ENCODE measurements at places on chromosomes 2 and 18. TPM values are rescaled to one million over a fixed set of nuclear protein-coding genes. Genes with fewer than 3 reads are reported as not detected.

Gene ITPRIPL1
- total RNA-seq, result 1.1 TPM

Gene PLGLB1
- not detected for total RNA-seq

Gene TMEM182
- 4.2 TPM for total RNA-seq

Gene ZNF892
- 4.0 TPM for total RNA-seq

Gene CABYR
- 5.9 TPM for total RNA-seq

Gene GPR35
- 0.85 TPM for total RNA-seq

Gene EFR3B
- 1.7 TPM for total RNA-seq

Gene HOXD12
- not detected for total RNA-seq

Gene MIB1
- total RNA-seq, result 83.2 TPM

Gene ASB18
- total RNA-seq, result not detected

Gene TMEM200C
- total RNA-seq, result 0.19 TPM

Gene FAM124B
- total RNA-seq, result 0.38 TPM

All from regular cardiac myocyte (primary cell).